ENCODE measurements at places on chromosomes 7 and 10.

DNA sequence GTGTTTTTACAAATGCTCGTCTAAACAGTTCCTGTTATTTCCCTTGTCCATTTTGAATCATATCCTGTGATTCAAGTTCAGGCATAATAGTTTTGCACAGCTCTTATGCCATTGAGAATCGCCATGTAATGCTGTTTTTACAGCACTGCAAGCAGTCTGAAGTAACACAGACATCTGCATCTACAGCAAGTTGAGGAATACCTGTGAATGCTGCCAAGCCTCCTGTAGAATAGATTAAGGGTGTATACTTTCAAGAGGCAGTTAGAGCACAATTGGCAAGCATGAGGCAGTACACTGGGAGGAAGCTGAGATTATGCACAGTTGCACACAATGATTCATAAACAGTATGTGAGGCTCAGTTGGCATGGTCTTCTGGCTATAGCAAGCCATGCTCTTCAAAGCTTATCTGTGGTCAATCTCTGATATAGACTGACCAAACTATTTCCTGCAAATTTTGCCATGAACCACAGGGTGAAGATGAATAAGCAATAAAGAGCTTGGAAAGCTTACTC lies 121.9 kb upstream of the AKR1E2 start:
- DNase-seq = peak; percentile 93

DNA sequence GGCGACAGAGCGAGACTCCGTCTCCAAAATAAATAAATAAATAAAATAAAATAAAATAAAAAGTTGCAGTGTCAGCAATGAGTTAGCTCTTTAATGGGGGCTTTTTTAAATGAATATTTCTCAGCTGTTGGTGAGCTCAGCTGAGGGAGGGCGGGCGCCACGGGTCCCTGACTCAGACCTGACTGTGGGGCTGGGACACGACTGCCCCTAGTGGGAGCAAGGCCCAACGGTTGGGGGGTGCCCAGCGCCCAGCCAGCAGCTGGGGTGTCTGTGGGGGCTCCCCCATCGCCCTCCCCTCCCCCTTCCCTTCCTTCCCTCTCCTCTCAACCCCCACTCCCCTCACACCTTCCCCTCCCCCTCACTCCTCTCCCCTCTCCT lies 46.6 kb downstream of the PWWP2B start:
- no peak for DNase-seq

GRCh38 chr10:75287697-75288096 lies 51.9 kb upstream of the COMTD1 start:
- DNase-seq = no peak

DNA sequence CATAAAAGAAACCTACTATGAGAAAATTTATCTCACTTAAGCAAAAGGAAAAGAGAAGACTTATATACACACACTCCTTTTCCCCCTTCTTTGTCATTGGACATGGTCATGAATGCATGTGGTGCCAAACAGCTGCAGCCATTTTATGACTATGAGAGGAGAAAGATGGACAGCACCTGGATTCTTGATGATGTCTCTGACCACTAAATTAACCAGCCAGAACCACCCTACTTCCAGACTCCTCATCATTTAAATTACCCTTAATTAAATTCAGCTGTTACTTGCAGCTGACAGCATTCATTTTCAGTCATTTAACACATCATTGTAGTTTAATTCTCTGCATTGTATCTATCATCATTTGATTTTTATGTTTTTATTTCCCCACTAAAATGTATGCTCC lies 379.0 kb upstream of the HPS1 start:
- no peak for DNase-seq

DNA sequence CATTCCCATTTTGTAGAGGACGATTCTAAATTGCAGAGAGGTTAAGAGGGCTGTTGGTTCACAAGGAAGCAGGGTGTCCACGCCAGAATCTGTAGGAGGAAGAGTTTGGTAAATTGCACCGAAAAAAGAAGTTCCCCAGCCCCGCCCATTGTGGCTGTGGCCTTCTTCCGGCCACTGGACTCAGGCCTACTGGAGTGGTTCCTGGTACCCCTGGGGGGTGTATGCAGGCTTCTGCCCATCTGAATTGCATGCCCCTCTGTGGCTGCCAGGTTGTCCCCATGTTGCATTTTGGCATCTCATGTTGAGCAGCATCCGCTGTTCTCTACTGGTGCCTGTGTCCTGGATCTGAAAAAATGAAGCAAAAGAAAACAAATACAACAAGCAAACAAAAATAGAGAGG lies 234.2 kb downstream of the WDR11 start:
- no peak for DNase-seq

DNA sequence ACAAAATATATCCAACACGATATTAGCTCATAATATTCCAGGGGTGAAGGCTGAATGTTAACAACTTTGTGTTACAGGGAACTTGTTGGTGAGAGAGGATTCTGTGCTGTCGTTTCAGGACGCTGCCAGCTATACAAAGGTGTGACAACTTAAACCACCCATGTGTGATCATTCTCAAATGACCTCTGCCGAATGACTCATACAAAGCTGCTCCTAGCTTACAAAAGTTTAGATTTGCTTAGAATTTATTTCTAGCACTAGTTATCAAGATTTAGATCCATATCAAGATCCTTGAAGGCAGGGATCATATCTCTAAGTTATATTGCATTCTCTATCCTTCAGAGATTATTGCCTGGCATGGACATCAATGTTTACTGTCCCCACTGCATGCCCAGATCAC lies 65.3 kb downstream of the COBL start:
- DNase-seq = no peak

- no peak for DNase-seq
Observed at GRCh38 chr7:45033261-45033930, 33.4 kb downstream of the CCM2 start.

GRCh38 chr10:115948465-115948864 lies 324.5 kb downstream of the GFRA1 start:
- DNase-seq = no peak

- no peak for DNase-seq
Observed at GRCh38 chr7:82559193-82559805, 115.7 kb upstream of the CACNA2D1 start.

- no peak for DNase-seq
Observed at GRCh38 chr7:41875513-41875912, 172.6 kb upstream of the INHBA start.

DNA sequence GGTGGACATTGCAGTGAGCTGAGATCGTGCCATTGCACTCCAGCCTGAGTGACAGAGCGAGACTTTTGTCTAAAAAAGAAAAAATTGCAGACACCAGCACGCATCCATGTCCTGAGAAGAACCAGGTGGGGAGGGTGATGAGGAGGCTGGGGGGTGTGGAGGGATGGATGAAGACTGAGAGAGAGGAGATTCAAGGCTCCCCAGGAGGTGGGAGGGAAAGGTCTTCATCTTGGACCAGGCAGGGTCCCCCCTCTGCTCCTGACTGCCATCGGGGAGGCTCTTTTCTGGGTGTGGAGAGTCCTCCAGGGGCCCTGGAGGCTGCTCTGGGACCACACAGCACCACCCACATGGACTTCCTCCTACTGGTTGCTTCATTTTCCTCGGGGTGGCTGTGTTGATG lies 1.5 kb downstream of the SCART1 start:
- no peak for DNase-seq

DNA sequence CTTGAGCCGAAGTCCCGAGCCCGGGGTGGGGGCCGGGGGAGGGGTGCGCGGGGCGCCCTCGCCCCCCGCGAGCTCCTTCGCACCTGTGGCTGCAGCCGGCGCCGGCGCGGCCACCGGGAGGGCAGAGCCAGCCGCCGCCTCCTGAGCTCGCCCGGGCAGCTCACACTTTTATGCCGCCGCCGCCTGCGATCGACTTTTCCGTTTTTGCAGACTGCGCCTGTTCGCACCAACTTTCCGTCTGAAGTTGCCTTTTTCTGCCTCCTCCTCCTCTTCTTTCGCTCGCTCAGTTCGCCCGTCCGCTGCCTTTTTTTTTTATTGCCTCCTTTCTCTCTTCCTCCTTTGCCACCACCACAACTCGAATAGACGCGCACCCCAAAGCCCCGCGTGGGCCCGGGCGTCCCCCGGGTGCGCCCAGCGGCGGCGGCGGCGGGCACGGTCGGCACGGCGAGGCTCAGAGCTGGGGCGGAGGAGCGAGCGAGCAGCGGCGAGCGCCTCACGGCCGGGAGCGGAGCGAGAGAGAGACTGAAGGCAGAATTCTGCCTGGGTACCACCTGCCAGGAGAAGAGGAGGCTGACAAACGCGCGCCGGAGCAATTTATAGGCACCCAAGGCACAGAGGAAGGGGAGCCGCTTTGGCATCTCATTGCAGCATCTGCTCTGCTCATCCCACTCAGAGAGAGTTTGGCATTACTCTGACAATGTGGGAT lies at the start of gene C1QL3:
Gene C1QL3, minus strand, starts transcription at position 569 of the 706 bp plus-strand sequence. CDS start 814 bp downstream, outside the sequence.
- DNase-seq = no peak

DNA sequence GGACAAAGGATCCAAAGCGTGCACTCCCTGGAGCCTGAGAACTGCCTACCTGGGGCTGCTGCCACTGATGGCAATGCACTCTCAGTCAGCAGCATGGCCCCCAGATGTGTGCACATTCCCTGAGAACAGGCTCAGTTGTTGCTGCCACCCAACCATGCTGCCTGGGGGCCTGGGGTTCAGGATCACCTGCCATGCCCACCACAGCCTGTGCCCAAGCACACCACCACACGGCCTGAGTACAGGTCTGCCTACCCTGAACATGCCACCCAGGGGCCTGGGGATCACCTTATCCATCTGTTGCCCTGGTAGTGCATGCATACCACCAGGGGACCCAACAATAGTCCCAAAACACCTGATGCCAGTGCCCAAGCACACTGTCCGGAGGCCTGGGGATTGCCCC lies 1174.5 kb downstream of the SORCS1 start:
- no peak for DNase-seq

DNA sequence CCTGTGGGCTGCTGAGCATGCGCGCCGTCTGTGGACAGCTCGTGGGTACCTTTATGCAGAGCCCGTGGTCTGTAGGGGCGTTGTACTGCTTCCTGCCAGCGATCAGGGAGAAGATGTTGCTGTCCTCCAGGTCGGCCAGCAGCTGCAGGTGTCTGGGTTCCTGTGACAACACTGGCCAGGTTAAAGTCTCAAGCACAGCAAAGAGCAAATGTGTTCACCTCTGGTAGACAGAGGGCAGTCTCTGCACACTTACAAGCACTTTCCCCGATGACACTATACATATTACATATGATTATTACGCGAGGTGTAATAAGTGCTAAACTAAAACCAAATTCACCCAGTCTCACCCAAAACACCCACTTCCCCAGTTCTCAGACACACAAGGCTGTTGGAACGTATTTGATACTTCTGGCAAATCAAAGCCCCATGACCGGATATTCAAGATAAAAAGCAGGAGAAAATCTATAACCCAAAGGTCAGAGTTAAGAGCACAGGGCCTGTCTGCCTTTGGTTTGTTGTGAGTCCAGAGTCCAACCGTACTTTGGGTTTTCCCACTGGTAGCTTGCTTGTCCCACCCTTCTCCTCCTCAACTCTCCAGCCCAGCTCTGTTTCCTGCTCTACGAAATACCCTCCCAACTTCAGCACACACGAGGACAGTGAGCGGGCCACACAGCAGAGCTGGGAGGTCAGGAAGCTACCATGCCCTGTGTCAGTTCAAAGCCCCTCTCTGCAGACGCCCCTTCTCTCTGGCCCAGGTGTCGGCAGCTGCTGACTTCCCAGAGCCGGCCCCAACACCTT lies 49.7 kb upstream of the DDC start:
- DNase-seq = no peak

GRCh38 chr7:21131897-21132296 lies 296.0 kb upstream of the SP4 start:
- DNase-seq = no peak

DNA sequence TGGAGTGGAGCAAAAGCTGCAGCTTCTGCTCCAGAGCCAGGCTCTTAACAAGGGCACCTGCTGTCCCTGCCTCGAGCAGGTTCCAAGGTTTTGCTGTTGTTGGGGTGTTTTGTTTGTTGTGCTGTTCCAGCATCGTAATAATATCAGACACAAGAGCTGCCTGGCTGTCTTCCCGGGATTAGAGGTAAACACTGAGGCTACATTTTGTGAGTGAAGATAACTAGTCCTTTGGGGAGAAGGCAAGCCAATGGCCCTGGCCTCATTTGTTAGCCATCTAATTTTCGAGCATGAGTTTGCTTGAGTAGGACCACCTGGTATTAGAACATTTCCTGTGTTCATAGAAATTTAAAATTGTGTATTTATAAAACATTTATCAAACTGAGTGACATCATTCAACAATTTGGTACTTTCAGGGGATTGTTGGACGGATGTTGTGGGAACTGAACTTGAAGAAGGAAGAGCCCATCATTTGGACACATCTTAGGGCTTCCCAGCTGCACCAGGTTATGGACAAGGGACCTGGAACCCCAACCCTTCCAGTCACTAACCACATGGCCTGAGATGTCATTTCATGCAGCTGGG lies 555.0 kb downstream of the TNS3 start:
- no peak for DNase-seq

DNA sequence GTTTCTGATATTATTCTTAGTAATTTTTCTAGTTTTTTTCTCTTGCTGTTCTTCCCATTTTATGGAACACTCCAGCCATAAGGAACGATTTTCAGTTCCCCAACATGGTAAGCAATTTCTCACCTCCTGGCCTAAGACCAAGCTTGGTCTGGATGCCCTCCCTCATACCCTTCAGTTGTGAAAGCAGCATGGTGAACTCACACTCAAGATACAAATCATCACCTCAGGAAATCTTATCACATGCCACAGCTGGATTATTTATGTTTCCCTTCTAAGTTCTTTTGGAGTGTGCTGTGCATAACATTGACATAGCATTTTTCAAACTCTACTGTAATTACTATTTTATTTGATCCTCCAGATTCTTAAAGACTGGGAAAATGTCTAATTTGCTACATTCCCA lies 216.6 kb downstream of the AGMO start:
- no peak for DNase-seq

- no peak for DNase-seq
Observed at GRCh38 chr7:77316219-77316978, 99.8 kb downstream of the GSAP start.

DNA sequence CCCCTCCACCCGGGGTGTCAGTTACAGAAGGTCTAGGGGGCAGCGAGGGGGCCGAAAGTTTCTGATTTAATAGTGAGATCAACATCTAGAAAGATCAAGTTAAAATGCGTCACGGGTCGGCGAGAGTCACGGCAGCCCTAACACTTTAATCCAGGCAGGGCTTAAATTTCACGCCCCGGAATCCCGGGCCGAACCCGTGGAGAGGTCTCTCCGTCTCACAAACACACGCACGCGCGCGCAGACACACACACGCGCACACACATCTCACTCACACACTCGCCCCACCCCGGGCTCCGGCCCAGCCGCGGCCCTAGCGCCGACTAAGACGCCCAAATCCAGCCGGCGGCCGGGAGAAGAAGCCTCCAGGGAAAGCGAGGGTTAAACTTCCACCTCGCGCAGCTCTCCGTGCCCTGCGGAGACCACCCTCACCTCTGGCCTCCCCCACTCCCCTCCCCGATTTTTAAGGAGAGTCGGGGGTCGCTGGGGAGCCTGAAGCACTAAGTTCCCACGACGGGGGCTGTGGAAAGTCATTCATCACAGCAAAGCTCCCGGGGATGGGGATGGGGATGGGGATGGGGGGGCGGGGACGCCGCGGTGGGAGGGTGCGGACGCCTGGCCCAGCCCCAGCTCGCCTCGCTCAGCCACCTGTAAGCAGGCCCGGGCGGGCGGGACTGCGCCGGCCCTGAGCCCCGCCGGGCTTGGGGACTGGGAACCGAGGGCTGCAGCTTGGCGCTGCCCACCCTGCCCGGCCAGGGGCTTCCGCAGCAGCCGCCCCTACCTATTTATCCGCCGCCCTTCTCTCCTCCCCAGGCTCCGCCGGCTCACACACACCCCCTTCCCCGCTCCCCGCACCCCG lies 1.6 kb downstream of the PDGFA start:
- no peak for DNase-seq

Measured in AG09309 (cell line).